Mesothelial cell of epicardium (in vitro differentiated cells): ENCODE measurements at places on chromosomes 5 and 9. TPM values are rescaled to one million over a fixed set of nuclear protein-coding genes. Genes with fewer than 3 reads are reported as not detected.

Gene IL13
- 0.33 to 0.78 TPM (median 0.50 TPM) in 3 replicates for total RNA-seq

DNA sequence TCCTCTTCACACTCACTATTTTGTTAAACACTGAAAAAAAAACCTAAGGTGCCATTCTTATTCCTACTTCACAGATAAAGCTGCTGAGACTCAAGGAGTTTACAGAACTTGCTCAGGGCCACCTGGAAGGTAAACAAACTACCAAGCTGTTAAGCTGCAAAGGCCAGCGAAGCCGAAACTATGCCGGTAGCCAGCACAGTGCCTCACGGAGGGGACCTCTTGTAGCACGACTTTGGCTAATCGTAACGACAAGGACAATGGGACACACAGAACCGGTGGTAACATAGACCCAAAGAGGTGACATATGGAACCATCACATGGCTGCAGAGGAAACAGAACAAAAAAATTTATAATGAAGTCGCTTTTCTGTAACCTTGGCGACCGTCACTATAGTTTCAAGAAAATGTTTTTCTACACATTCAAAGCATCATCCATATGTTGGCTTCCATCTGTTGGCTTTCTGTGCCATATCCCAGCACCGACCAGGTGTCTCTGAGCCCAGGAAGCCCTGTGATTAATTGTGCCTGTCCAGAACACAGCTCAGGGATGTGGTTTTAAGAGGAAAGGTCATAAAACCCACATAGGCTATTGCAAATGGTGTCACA, 60.3 kb downstream of the S1PR3 start:
- peaks cover 5% of the 10 kb centered on the region for H3K4me1 ChIP-seq
- no peak overlapping the region for H3K27ac ChIP-seq
- no peaks in the 10 kb centered on the region for H3K27me3 ChIP-seq
- no peak for DNase-seq

DNA sequence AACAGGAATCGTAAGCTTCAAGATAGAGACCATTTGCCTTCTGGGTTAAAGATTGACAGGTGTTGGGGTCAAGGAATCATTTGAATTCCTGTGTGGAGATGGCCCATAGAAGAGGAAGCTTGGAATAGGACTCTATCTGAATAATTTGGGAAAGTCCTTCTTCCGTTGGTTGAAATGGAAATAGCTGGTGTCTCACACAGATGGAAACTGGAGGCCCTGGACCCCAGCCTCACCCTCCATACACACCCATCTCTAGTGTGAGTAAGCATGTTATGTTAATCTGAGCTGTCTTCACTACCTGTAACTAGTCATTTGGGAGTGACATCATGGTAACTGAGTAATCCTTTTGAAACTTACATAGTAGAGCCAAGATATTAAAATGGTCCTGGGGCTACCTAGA, 184.4 kb downstream of the CD180 start:
- no peak overlapping the region for H3K27ac ChIP-seq
- no peak overlapping the region for H3K4me3 ChIP-seq
- no peaks in the 10 kb centered on the region for H3K36me3 ChIP-seq
- no peak for DNase-seq
- H3K27me3 ChIP-seq: no peaks in the 10 kb centered on the region
- peaks cover 41% of the 10 kb centered on the region for H3K4me1 ChIP-seq

DNA sequence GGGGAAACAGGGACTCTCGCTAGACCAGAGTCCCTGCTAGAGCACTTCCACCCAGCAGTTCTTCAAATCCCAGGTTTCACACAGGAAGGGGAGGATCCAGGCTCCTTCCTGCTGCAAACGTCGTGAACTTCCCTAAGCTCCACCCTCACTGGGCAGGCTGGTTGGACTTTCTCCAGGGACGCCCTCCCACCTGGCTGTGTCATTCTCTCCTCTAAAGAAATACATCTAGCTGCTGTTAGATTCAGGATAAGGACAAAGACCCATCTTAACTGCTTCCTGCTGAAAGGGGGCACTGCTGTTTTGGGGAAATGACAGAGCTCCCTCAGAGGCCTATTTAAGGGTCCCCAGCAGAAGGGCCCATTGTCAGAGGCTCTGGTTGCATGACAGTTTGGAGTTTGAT, 230.7 kb downstream of the SEMA6A start:
- no peak for DNase-seq
- no peaks in the 10 kb centered on the region for H3K27me3 ChIP-seq
- peaks cover 18% of the 10 kb centered on the region for H3K36me3 ChIP-seq

Gene CAMLG
- 48.8 to 55.8 TPM (median 49.2 TPM) in 3 replicates for total RNA-seq

Gene SCGB3A1
- 0.55 to 0.63 TPM in 2 of 3 replicates, not detected in the other for total RNA-seq

DNA sequence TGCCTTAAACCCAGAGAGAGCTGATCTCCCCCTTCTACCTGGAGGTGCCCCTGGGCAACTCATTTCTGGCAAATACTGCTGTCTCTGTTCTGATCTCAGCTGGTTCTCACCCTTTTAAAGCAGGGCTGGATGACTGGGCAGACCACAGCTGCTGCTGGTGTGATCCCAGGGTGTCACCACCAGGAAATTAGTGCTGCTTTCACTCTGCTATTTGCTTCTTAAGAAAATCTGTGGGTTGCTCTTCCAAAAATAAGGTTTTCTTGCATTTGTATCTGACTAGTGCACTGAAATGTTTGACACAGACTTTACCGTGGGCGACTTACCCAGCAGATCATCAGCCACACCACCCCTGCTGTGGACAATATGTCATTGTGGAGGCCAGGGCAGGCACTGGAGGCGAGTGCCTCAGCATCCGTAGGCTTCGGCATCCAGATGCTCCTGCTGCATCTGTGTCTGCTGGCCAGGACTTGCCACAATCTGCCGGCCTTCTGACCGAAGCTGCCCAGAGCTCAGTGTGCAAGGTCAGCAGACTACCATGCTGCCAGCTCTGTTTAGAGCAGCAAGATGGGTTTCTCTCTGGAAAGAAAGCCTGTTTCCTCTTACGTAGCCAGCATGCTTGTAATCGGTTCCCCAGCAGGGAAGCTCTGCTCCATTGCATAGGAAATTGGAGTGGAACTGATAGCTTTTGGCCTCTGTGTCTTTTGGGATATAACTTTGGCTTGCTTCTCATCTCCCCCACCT, 13.6 kb downstream of the ARHGAP26 start:
- H3K4me1 ChIP-seq: peaks cover 12% of the 10 kb centered on the region
- H3K4me3 ChIP-seq: no peak overlapping the region
- H3K27me3 ChIP-seq: no peaks in the 10 kb centered on the region

Gene TMEM171
- 0.18 TPM in 2 of 3 replicates, not detected in the other for total RNA-seq

DNA sequence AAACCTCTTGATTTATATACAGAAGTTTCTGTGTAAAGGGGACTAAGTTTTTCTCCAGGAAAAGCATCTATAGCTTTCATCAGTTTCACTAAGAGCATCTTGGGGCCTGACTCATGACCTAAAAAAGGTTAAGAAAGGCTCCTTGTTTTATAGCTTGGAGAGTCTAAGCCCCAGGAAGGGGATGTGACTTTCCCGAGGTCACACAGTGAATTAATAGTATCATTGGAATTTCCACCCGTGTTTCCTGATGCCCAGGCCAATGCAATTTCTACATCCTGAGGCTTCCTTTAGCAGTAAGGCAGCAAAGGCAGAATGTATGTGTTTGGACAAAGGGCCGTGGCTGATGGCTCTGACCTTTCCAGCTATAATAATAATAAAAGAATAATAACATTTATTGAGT, 8.6 kb downstream of the MORN5 start:
- no peak overlapping the region for H3K27ac ChIP-seq
- no peak overlapping the region for H3K4me3 ChIP-seq
- no peaks in the 10 kb centered on the region for H3K4me1 ChIP-seq
- peaks cover 72% of the 10 kb centered on the region for H3K27me3 ChIP-seq
- DNase-seq: no peak

Gene DRD1
- 0.34 to 0.54 TPM (median 0.40 TPM) in 3 replicates for total RNA-seq

DNA sequence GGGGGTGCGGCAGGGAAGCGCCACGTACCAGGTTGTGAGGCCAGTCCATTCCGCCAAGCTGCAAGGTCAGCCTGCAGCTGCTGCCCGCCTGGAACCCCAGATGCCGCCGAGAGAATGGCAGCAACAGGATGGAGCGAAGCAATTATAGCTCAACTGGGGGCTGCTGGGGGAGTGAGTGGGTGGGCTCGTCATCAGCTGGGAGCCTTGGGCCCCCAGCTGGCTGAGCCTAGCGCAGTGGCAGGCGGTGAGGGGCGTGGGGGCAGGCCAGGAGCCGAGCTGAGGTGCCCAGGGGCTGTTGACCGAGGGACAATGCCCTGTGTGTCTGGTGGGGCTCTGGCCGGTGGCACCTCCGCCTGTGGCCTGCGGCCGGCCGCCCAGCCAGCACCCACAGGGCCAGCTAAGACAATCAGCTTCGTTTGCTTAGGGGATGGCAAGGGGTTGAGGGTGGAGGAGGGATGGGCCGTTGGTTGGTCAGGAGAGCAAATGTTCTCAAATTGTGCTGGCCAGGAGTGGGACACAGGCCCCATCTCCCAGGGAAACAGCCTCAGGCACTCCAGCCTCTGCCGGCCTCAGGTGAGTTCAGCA, at the start of gene IL17B:
Gene IL17B, minus strand, starts transcription at position 116 of the 585 bp plus-strand sequence. Its CDS starts 67 bp downstream, at position 49.
- peaks cover 22% of the 10 kb centered on the region for H3K4me1 ChIP-seq
- peak within 1 kb of the TSS; percentile 66 for H3K27ac ChIP-seq
- no peak within 1 kb of the TSS for H3K4me3 ChIP-seq
- no peaks in the 10 kb centered on the region for H3K36me3 ChIP-seq
- DNase-seq: no peak

DNA sequence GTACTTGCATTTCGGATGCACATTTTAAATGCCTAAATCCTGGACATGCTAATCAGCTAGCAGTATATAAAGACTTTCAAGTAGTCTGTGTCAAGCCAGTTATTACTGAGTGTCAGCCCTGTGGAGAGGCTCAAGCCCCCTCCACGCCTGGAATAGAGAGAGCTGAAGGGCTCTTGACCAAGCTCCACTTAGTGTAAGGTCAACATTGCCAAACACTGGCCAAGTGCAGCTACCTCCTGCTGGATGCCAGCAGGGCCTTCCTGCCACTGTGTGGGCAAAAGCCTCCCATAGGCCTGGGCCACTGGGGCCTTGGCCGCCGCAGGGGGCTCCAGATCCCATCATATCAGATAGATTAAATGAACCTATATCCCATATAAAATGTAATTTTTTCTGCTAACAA, 239.4 kb upstream of the PANK3 start:
- peaks cover 36% of the 10 kb centered on the region for H3K27me3 ChIP-seq

Gene FBP2
- not detected in 3 replicates for total RNA-seq

Gene MYOZ3
- total RNA-seq: 8.5 to 9.4 TPM (median 8.5 TPM) in 3 replicates

Gene F2R
- total RNA-seq: 34.4 to 35.8 TPM (median 34.4 TPM) in 3 replicates

- no peaks in the 10 kb centered on the region for H3K27me3 ChIP-seq
- H3K27ac ChIP-seq: peak overlapping the region; percentile 99
These were observed 1.1 kb upstream of the SPIN1 start for GRCh38 chr9:88387036-88387551.

GRCh38 chr5:77993855-77994318, 217.7 kb upstream of the TBCA start:
- no peak for DNase-seq
- peaks cover 3% of the 10 kb centered on the region for H3K27me3 ChIP-seq
- H3K36me3 ChIP-seq: peaks cover 9% of the 10 kb centered on the region
- H3K4me3 ChIP-seq: no peak overlapping the region

DNA sequence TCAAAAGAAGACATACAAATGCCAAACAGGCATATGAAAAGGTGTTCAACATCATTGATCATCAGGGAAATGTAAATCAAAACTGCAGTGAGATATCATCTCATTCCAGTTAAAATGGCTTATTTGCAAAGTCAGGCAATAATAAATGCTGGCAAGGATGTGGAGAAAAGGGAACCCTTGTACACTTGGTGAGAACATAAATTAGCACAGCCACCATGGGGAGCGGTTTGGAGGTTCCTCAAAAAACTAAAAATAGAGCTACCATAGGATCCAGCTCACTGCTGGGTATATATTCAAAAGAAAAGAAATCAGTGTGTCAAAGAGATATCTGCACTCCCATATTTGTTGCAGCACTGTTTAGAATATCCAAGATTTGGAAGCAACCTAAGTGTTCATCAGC, 50.3 kb downstream of the AP3S1 start:
- no peaks in the 10 kb centered on the region for H3K4me1 ChIP-seq
- peaks cover 2% of the 10 kb centered on the region for H3K36me3 ChIP-seq
- no peaks in the 10 kb centered on the region for H3K27me3 ChIP-seq
- H3K4me3 ChIP-seq: no peak overlapping the region
- no peak overlapping the region for H3K27ac ChIP-seq
- no peak for DNase-seq

GRCh38 chr5:50700706-50701105, 34.3 kb downstream of the PARP8 start:
- no peaks in the 10 kb centered on the region for H3K36me3 ChIP-seq
- no peak overlapping the region for H3K27ac ChIP-seq
- no peak overlapping the region for H3K4me3 ChIP-seq
- DNase-seq: no peak

Gene SHOC1
- total RNA-seq: not detected in 3 replicates

Gene FBP1
- 5.3 to 6.5 TPM (median 5.9 TPM) in 3 replicates for total RNA-seq

GRCh38 chr5:1901061-1901460, 18.3 kb upstream of the IRX4 start:
- no peak for DNase-seq
- H3K27ac ChIP-seq: no peak overlapping the region
- H3K4me3 ChIP-seq: no peak overlapping the region
- H3K27me3 ChIP-seq: peaks cover 74% of the 10 kb centered on the region
- H3K4me1 ChIP-seq: no peaks in the 10 kb centered on the region

Gene MARCHF3
- 8.0 to 9.4 TPM (median 8.5 TPM) in 3 replicates for total RNA-seq
